D721Med (cell line): ENCODE measurements at places on chromosomes 3 and 15.

GRCh38 chr15:92625251-92625980 is 30.2 kb downstream of the FAM174B start:
- DNase-seq, result no peak

DNA sequence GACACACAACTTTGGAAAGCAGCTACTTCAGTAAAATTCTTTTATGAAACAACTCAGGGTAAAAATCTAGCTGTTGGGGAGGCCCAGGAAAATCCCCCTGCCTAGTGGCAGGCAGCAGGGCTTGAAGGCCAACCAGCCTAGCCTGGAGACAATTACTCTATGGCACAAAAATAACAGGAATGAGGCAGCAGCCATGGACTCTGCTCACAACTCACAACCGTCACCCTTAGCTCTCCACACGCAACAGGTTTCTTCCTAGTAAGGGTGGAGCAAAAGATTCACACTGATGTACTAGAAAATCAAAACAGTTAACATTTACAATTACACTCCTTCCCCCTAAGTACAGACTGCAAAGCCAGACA is 530 bp upstream of the FBXL22 start:
- DNase-seq, result no peak

DNA sequence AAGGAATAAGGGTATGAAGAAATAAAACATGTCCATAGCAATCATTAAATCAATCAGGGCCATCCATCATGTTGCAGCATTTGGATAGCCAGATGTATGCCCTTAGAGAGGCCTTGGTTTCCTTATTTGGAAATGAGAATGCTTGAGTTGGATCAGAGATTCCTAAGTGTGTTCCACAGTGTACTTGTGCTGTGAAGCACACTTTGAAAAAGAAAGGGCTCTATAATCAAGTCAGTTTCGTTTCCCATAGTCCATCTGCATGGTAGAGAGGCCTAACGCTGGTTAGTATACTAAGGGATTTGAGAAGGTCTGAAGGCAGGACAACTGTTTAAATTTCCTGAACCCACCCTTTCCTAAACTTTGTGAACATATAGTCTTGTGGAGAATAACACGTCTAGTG is 30.9 kb downstream of the RBMS3 start:
- no peak for DNase-seq

DNA sequence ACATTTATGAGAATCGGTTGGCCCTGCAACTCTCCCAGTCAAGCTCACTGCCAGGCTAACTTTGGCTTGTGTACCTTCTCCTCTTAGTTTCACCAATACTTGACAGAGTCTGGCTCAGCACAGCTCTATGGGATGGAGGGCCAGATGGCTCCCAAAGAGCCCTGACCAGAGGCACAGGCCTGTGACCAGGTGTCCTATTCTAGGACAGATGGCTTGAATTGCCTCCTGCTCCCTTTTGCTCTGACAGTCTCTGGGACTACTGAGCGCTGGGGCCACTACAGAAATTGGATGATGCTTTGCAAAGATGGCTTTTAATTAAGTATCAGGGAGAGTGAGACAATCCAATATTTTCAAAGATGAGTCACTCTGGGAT is 10.3 kb upstream of the ARID3B start:
- no peak for DNase-seq

DNA sequence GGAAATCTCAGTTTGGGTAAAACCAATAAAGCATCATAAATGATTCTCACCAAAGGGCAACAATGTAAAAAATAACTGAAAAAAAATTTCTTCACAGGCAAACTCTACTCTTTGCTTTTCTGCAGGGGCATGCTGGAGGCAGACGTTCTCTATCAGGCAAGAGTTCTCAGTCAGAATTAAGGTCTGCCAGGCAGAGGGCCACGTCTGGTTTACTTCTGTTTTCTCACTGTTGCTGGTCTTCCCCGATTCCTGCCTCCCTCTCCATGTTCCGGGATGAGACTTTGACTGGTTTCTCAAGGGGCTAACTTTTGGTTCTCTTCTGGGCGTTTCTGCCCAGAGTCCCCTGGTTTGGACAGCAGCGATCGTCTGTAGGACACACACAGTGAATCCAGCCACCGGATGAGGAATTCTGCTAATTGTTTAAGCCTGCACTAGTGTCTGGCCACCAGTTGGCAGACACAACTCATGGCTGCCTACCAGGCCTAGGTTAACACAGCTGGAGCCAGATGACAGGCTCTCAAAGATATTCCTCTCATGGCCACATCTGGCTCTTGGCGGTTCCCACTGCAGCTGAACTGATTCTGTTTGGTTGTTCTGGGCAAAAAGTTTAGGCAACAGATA is 273.1 kb downstream of the FOXP1 start:
- DNase-seq, result no peak
